Cardiac fibroblast (primary cell): ENCODE measurements at places on chromosomes 7 and 10.
A peak's percentile ranks its signal among the peaks of the same experiment; 100 is the strongest.

- peak; percentile 35 for DNase-seq
These were observed 2.2 kb downstream of the STN1 start for GRCh38 chr10:103915796-103916195.

DNA sequence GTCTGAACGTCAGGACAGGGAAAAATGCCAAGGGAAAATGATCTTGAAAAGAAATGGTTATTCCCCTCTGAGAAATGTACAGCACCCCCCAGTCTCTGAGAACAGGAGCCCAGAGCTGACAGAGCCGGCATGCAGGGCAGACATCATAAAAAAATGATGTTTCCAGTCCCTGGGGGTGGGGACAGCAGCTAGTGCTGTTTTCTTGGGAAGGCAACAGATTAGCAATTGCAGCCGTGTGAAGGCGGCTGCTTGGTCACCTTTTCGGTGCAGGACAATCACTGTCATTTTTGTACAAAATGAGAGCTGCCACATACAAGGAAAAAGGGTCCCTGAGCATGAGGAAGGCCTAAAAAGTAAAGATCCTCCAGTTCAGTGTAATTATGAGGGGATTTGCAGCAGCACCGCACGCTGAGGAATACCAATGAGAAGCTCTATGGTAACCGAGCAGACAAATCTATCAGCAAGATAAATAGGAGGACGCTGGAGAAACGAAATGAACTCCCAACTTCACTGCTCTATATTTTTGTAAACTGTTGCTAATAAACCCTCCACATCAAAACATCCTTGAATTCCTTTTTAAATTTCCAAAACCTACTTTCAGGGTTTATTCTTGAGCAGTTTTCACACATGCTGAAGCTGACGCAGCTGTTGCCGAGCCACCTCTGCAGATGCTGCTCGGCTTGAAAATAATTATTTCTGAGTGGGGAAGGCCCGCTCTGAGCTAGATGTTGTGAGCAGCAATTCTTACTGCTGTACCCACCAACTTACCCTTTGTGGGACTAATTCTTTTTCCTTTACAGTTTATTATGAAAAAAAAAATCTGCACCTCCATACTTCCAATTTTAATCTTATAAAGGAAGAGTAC lies 98.2 kb upstream of the NEBL start:
- DNase-seq, result peak; percentile 48

GRCh38 chr10:86508217-86508616 lies 13.4 kb downstream of the WAPL start:
- no peak for DNase-seq

GRCh38 chr10:4062072-4062471 lies 277.1 kb upstream of the KLF6 start:
- DNase-seq, result no peak

GRCh38 chr10:60611291-60611747 lies 167.0 kb upstream of the CDK1 start:
- DNase-seq, result peak; percentile 56

DNA sequence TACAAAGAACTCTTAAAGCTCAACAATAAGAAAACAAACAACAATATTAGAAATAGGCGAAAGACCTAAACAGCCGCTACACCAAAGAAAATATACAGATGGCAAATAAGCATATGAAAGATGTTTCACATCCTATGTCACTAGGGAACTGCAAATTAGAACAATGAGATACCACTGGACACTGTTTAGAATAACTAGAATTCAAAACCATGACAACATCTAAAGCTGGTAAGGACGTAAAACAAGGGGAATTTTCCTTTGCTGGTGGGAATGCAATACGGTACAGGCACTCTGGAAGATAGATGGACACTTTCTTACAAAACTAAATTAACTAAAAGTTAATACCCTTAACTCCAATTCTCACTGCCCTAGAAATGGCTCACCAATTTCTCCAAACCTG lies 44.5 kb downstream of the THSD7A start:
- no peak for DNase-seq
